ENCODE measurements at places on chromosomes 3 and 15.

DNA sequence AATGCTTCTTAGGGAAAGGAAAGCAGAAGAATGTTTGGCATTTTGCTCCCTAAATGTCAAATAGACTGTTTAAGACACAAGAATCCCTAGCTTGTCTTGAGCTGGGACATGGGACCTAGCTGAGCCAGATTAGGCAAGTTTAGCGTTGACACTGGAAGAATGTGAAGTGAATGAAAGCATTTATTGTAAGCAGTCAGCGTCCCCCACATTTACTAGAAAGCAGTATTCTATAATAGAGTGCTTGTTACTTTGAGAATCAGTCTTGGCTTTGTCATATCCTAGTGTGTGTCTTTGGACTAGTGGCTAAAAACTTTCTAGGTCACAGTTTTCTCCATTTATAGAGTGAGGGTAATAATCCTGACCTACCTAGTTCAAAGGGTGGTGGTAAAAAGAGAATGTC lies 161.6 kb downstream of the ADAMTSL3 start:
- DNase-seq, result no peak

GRCh38 chr3:185733980-185734724 lies 90.7 kb downstream of the IGF2BP2 start:
- DNase-seq, result no peak

GRCh38 chr3:34258271-34258998 lies 460.0 kb downstream of the PDCD6IP start:
- no peak for DNase-seq

GRCh38 chr3:126349611-126350501 lies 7.4 kb downstream of the KLF15 start:
- DNase-seq, result no peak

- DNase-seq, result no peak
These were observed 164.6 kb downstream of the CHSY1 start for GRCh38 chr15:101087172-101087769.

Measured in stimulated activated CD4-positive, alpha-beta T cell treated with anti-CD3 and anti-CD28 coated beads, Interleukin-12 subunit alpha, Interleukin-12 subunit beta, amount 100 ng/mL, for 48 hours (primary cell).